T-helper 22 cell (primary cell): ENCODE measurements at places on chromosomes 3 and 15.

DNA sequence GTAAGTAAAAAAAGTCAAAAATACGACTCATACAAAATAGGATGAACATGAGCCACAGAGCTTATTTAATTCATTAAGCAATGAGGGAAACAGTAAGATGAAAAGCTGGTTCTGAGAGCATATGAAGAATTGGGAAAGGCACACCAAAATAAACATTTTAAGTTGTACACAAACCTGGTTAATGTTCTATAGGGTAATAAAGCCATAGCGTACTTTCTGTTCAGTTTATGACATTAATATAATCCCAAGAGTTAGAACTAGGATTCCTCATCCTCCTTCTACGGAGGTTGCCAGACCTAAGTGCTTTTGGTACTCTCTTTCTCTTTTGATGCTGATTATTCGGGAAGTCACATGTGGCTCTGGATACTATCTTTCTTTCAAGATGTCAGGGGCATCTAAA is 41.4 kb downstream of the CLEC3B start:
- DNase-seq: no peak

DNA sequence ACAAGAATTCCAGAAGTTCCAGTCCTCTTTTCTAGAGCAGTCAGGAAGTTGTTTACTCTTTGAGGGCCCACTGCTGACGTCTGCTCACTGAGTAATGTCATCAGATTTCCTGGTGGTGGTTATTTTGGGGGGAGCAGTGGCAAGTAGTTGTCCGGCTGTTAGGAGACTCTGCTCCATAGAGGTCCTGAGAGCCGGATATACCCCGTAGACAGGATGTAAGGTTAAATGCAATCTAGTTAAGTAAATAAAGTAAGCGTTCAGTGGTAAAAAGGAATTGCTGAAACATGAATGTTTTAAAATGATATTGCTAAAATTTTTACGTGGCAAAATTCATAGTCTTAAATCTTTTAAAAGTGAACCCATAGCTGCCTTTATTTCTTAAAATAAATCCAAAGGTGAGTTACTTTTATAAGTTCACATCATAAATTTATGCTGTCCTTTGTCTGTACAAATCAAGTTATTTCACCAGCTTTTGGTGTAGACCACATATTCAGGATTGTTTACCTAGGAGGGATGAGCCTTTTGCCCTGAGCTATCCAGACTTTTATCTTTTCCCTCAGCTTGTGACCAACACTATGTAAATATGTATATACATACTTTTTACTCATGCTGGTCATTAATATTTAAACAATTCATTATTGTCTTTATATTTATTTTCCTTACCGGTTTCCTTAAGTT is 65.8 kb downstream of the PDE8A start:
- DNase-seq: no peak

DNA sequence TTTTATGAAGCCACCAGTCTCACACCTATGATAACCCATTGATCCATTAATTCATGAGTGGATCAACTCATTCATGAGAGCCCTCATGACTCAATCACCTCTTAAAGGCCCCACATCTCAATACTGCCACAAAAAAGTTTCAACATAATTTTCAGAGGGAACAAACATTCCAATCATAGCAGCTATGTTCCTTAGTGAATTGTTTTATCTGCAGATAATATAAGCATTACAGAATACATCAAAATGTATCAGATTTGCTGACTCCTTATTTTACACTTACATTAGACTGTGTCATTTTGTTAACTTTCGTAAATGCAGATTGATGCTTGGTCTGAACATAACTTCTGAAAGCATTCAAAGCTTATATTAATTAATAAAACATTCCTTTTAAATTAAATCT is 155.3 kb upstream of the MBNL1 start:
- DNase-seq: no peak

- no peak for DNase-seq
Measured at GRCh38 chr15:48006031-48006511, 114.7 kb upstream of the SLC24A5 start.

- DNase-seq: no peak
Measured at GRCh38 chr15:71811036-71811736, 832 bp downstream of the NR2E3 start.

GRCh38 chr3:31968927-31969418 is 12.1 kb downstream of the OSBPL10 start:
- DNase-seq: no peak

DNA sequence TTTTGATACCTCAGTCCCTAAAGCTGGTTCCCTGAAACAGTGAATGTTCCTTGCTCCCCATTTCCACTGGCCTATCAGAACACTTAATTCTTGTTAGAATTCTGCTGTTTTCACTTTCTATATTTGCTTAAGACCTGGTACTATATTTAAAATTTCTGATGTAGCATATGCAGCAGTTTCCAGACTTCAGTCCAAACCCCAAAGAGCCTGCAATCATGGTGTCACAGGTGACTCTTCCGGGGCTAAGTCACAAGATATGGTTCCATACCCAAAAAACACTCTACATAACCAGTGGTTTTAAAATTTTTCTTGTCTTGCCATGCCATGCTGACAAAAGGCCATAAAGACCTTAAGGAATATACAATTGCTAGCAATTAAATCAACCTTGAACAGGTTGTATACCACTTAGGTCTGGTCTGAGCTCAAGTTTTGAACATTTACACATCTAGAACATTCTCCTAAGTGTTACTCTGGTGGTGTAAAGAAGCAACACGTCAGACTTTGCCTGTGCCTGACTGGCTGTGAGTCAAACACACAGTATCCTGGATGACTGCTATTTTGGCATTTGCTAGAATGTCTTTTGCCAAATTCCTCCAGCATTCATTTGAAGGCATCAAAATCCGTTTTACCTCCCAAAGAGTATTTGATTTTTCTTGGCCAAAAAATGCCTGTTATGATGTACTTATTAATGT is 160.0 kb downstream of the FRMD5 start:
- DNase-seq: no peak

- DNase-seq: peak; percentile 38
Measured at GRCh38 chr15:60546744-60547143, 67.8 kb upstream of the ICE2 start.

GRCh38 chr3:143998266-143998665 is 26.6 kb downstream of the DIPK2A start:
- no peak for DNase-seq

DNA sequence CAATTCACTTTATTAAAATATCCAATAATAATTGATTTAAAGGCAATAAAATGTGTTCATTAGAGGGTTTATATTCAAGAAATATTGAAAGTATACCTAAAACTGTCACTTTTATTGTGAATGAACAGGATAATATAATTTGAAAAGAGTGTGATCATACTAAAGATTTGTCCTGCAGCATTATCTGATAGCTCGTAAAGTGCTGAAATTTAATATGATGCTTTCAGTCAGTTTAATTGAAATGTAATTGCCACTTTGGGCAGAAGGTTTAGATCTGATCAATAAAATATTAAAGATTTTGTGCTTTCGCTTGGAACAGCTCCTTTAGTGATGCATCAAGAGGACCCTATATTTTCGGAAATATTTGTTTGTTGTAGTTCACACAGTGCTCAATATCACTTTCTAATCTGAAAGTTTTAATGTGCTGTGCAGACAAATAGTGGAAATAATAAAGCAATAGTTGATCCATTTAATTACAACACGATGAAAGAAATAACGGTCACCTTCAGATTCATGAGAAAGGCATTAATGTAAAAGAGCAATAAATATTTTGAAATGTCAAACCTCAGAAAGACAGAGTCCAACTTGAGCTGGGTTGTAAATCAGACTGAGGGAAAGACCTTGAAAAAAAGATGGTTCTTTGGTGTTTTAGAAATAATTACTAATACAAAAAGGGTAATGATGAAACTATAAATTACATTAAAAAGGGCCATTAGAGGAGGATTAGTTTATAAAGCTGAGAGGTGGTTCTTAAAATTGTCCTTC is 129.7 kb upstream of the MEIS2 start:
- no peak for DNase-seq

- no peak for DNase-seq
Measured at GRCh38 chr15:67192185-67192820, 62.2 kb downstream of the AAGAB start.

DNA sequence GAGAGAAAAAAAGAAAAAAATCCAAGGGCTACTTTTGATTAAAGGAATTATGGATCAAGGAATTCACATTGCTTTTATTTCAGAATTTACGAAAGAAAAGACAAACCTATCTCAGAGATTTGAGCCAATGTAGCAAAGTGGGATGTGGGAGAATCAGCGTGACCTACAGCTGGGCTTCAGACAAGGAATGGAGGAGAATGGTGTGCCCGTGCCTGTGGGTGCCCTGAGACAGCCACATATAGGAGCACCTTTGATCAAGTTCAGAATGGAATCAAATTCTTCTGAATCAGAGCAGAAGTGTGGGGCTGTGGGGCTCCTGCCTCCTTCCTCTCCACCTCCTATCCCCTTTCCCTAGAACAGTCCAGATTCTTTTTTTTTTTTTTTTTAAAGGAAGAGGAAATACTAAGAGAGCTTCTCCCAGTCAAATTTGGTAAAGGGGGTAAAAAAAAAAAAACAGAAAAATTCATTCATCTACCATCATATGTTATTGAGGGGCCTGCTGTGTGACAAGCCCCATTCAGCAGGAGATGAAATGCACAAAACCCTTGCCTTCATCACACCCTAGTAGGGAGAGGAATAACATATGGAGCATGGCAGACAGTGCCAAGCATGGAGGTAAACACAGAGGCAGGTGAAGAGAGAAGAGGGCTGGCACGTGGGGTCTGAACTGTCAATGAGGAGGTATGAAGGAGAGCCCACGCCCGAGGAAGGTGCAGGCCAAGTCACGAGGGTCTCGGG is 25.0 kb upstream of the MUSTN1 start:
- DNase-seq: no peak

- DNase-seq: no peak
Measured at GRCh38 chr3:178686826-178687225, 150.6 kb downstream of the KCNMB2 start.

GRCh38 chr3:149830902-149831301 is 17.9 kb downstream of the RNF13 start:
- no peak for DNase-seq

DNA sequence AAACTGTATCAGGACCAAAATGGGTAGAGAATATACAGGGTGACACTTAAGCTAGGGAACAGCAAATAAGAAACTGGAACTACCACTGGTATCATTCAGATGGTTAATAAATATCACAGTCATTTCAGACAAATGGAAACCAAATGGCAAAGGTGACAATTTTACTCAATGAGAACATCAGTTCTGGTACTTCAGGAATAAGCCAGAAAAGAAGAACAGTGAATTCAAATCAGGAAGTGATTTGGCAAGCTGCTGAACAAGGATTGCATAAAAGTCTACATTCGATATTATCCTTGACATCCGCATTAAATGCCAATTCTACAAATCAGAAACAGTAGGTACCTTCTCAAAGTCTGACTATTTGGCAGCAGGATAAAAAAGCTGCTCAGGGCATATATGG is 23.5 kb upstream of the STIMATE start:
- no peak for DNase-seq

DNA sequence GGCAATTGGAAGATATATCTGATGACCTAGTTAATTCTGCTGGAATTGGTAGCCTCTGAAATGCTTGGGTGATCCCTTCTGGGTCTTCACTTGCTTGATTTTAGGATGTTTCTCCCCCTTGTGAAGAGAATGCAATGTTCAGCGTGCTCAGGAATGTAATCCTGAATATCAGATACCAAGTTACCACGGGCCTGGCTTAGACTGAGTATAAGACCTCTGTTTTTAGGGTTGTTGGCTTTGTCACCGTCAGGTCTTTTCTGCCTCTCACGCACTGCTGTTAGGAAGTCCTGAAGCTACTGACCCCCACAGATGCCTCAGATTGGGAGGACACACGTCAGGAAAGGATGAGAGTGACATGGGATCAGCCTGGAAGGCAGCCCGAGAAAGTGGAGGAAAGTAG is 198.5 kb downstream of the CDIN1 start:
- DNase-seq: no peak

- DNase-seq: no peak
Measured at GRCh38 chr3:46874430-46874829, 3.1 kb upstream of the PTH1R start.

DNA sequence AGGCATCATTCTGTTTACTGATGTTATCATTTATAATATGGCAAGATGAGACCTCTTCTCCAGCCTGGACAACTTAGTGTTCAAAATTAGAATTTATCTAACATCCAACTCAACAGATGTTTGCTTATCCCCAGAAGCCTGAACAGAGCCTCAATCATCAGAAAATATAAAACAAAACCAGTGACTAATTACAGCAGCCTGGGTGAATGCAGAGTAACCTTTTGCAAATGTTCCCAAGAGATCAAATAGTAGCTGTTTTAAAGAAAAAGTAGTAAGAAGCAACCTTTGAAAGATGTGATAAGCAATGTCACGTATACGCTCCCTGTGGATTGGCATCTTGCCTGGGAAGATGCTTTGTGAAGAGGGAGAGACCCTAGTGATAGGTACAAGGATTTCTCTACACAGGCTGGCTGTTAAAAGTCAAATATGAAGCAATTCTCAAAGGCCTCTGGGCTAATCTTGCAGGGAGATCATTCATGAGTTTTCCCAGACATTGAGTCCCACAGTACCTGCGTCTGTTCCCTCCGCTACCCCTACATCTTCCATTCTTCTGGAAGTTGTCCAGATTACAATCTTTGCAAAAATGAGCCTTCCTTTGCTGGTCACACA is 39.3 kb upstream of the PRICKLE2 start:
- DNase-seq: no peak

DNA sequence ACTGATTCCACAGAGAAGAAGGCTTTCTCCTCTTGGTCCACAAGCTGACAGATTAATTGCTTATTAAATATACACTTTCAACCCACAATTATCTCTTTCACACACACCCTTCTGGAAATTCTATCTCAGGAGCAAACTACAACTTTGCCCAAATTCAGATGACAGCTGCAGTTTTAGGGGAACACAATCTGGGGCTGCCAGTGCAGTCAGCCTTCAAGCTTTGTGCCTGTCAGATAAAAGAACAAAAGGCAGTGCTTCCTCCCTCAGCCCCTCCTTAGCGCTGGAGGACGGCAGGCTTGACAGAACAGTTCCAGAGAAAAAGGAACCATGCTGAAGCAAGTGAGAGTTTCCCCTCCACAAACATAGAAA is 99.6 kb downstream of the TMCC1 start:
- DNase-seq: no peak

DNA sequence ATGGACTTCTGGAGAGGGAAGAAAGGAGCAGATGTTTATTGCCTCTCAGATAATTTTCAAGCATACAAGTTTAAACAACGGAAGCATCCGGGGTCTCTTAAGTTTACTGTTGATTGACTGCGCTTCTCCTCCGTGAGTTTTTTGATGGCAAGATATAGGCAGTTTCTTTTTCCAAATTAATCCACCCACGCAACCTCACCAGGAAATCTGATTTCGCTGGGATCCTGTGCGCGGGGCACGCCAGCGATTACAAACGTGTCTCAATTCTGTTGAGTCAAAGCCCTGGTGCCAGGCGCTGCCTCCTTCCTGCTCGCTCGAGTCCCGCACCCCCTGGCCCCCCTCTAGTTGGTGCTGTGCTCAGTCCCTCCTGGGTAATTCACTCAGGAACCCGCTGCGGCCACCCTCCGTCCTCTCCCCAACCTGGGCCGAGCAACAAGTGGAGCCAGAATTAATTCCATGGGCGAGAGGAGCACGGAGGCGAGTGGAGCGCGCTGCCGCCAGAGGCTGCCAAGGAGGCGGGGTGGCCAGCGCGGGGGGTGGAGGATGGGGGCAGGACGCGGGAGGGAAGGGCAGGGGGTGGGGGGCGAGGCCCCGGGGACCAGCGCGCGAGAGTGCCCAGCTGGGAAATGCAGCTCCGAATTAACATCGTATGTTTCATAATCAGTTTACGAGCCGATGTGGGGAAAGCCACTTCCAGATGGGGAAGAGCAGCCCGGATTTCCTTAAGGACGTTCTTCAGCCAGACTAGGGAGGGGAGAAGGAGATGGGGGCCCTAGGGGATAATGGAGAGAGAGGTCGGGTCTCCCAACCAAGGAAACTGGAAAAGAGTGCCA is 6.0 kb downstream of the WNT5A start:
- DNase-seq: no peak
